NCI-H526 treated with DMSO at 0.1 percent for 48 hours (cell line): ENCODE measurements at places on chromosomes 1 and 21.

DNA sequence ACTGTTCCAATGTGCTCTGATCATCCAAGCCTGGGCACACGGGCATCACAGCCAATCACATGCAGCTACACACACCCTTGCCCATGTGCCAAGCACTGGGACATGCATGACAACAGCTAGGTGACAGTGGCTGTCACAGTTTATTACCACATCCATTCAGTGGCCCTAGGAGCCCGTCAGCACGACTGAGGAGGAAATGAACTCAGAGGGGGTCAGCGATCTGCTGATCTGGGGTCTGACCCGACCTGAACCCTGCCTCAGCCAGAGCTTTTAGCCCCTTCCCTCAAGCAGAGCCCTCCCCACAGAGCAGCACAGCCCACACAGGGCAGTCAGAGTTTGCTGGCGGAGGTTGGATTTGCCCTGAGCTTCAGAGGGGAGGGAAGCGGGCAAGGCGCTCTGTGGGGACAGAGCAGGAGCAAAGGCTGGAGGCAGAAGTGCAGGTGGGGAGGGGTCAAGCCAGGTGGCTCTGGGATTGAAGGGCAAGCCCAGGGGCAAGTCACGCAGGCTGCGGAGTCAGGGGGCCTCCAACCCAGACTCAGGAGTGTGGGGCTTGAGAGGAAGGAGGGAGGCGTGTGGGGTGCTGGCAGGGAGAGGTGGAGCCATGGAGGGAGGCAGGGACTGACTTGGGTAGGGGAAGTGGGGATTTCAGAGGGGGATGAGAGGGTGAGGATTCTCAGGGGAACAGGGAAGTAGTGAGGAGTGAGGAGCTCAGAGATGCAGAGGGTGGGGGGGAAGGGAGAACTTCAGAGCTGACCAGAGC lies 10.4 kb downstream of the SH3BGRL3 start:
- no peak for DNase-seq

DNA sequence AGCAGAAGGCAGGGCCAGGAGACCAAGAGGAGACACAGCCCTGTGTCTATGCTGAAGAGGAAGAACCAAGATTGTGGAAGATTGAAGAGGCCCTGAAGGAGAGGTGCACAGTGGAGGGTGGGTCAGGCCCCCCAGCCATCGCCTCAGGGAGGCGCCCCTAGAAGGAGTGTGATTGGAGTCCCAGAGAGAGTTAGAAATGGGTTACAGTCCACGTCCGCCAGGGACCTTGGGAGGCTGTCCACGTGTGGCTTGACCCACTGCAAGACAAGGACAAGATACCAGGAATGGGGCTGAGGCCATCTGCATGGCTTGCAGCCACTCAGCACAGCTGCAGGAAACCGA lies 375.1 kb downstream of the NPHP4 start:
- no peak for DNase-seq

DNA sequence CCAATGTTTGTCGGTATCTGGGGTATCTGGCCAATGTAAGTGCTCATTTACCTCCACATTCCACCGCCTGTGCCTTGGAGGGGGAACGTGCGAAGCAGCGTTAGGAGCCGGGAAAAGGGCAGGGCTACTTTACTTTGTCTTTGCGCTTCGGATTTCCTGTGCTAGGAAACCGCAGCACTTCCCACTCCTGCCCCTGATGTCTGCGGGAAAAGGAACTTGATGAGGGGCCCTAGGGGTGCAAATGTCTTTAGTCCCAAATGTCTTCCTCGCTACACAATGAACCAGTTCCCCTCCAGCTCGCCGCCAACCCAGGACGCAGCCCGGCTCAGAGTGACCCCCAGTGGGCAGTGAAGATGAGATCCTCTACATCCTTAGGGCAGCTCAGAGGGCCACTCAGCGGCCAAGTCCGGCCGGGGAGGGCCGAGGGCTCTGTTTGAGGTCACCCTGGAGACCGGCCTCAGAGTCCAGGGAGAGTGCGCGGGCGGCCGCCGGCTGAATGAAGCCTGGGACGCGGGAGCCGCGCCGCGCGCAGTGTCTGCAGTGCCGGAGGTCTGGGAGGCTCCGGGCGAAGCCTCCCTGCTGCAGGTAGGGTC lies at the start of gene DYNLT5:
Gene DYNLT5 (plus strand): TSS at position 460 of the 593 bp plus-strand sequence. CDS start 2,200 bp downstream, outside the sequence.
- no peak for DNase-seq

DNA sequence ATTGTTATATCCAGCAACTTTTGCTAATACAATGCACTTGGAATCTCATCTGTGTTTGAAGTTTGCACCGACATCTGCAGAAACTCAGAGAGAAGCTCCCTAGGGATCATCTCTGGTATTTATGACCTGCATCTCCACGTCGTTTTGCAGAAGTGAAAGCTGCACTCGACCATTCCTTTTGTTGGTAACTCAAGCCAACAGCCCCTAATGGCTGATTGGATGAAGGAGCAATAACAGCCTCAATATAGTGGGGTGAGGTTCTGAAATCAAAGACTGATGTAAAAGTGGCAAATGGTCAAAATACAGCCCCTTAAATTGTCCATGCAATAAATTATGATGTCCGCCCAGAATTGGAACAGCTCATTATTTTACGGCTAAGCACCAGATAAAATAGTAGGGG lies 344.2 kb upstream of the KAZN start:
- DNase-seq = no peak

DNA sequence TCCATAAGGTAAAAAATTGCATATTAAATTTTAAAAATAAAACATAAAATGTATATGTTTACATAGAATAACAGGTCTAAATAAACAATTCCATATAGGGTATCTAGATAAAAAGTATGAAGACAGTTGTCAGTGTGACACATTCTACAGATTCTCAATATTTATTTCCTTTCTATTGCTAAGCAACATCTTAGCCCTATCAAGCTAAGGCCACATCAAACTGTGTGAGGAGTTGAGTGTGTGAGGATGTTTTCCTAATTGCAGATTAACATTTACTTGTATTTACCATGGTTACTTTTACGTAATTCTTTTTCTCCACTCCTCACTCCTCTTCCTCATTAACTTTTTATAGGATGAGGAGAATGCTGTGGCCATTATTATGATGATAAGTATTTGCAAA lies 41.9 kb upstream of the MCOLN3 start:
- no peak for DNase-seq

GRCh38 chr1:109816975-109817535 lies 53.3 kb upstream of the EPS8L3 start:
- DNase-seq = no peak

DNA sequence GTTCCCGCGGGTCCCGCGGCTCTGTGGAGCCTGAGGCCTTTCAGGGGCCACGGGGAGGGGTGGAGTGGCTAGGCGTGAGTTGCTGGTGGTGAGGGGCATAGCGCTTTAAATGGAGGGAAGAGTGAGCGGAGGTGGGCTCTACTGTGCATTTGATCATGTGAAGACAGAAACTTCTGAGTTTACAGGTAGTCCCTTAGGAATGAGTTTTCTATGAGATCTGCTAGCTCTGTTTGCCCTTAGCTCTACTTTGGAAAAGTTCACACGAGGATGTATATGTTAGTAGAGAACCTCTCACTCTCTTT lies 593 bp downstream of the ST6GALNAC3 start:
- DNase-seq = no peak
